ENCODE measurements at places on chromosomes 5 and 9.

DNA sequence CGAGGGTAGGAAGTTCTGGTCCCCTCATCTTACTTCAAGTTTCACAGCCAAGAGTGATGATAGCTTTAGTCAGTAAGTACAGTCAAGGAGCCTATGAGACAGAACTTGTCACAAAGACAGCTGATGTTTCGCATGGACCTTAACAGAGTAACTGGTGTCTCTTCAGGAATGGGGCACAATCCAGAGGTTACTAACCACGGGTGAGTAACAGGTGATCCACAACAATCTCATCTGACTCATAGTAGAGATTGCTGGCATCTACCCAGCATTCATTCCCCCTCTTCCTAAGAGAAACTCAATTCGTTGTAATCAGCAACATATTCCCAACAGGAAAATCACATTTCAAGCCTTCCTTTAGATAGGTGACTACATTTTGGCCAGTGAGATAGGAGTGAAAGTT is 126.7 kb downstream of the SNX18 start:
- DNase-seq = no peak

GRCh38 chr5:62934319-62934718 is 355.7 kb downstream of the LRRC70 start:
- no peak for DNase-seq

DNA sequence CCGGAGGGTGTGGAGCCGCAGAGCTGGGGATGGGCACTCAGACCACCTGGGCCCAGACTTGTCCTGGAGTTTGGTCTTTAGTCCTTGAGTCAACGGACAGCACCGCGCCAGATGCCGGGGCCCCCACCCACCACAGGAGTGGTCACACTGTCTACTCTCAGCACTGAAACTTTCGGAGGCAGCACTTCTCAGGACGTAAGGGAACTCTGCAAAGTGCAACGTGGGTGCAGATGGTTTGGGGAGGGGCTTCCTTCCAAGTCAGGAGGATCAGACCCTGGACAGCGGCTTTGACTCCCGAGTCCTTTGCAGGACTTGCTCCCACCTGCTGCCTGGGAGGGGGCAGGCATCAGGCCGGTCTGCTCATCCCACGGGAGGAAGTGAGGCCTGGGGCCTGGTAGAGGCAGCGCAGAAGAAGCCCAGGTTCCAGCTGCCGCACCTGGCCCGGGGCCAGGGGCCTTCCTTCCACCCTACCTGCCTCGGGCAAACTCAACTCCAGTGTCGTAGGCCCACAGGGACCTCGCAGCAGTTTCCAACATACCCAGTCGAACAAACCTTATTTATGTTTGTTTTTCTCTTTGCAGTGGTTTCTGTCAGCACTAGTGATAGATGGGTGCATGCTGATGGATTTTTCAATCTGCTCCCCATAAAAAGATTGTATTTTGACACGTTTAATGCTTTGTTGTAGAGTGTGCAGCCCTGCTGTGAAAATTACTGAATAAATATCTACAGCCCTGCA is 149.8 kb upstream of the PPP1R26 start:
- DNase-seq = no peak

DNA sequence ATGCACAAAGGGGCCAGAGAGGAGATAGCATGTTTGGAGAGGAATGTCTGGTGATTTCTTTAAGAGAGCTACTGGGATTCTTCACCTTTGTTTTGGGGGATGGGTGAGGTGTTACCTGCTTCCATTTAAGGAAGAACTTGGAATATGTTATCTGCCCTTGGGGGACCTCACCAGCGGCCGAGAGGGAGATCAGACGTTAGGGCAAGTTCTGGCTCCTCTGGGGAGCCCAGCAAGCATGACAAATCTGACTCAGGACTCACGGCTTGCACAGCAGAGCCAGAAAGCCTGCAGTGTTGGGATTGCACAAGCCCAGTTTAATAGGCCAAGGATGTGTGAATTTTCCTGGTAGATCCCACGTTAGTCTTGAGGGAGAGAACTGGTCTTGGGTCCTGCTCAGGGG is 40.3 kb downstream of the SLC28A3 start:
- no peak for DNase-seq

DNA sequence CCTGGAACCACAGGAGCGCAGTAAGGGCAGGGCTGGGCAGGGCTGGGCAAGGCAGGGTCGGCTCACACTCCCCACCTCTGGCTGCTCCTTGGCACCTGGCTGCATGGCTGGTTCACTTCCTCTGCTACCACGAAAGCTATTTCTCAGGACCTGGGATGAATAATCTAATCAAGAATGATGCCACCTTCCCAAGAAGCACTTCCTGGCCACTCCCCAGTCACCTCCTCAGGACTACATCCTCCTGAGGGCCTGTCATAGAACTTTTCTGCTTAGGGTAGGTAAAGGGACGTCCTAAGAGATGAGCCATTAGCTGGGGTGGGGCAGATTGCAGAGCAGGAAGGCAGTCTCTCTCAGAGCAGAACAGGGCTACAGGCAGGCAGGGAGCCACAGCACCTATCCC is 288.2 kb upstream of the MAP3K1 start:
- no peak for DNase-seq

DNA sequence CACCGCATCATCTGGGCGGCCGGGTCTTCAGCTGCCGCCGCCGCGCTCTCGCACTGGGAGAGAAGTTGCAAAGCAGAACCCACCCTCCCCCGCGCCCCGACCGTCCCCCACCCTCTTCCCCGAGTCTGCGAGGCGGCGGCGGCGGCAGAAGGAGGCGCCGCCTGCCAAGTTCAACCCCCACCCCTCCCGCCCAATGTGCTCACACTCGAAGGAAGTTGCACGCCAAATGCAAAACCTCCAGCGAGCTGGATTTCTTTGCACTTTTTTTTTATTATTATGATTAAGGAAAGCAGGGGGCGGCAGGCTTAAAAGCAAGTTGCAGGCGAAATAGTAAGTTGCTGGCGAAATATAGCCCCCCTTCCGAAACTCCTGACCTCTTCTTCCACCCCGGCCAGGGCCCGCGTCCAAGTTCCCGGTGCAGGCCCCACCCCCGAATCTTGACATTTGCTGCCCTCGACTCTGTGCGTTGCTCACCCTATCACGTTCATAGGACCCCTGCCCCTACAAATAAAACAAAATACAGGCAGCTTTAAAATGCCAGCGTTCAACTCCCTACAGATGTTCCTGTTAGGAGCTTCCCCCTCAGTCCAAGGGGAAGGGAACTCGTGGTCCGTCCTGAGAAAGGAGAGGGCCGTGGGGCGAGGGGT is 1.1 kb upstream of the NR3C1 start:
- peak; percentile 67 for DNase-seq

GRCh38 chr5:141876628-141877355 is 1.4 kb downstream of the PCDH1 start:
- DNase-seq = no peak

DNA sequence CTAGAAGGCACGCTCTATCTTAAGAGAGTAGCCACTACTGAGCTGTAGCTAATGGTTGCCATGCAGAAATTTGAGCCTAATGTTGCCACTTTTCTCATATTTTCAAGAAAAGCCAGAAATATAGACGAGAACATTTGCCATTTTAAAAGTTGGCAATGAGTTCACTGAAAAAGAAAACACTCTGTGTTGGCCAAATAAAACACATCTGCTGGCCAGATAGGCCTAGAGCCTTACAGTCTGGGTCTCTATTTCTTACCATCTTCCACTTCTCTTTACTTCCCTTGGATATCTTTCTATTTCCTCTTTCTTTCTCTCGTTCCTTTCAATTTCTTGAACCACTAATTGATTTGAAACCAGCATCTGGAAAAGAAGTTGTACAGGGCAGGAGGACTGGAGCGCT is 36.6 kb upstream of the VCAN start:
- DNase-seq = no peak

DNA sequence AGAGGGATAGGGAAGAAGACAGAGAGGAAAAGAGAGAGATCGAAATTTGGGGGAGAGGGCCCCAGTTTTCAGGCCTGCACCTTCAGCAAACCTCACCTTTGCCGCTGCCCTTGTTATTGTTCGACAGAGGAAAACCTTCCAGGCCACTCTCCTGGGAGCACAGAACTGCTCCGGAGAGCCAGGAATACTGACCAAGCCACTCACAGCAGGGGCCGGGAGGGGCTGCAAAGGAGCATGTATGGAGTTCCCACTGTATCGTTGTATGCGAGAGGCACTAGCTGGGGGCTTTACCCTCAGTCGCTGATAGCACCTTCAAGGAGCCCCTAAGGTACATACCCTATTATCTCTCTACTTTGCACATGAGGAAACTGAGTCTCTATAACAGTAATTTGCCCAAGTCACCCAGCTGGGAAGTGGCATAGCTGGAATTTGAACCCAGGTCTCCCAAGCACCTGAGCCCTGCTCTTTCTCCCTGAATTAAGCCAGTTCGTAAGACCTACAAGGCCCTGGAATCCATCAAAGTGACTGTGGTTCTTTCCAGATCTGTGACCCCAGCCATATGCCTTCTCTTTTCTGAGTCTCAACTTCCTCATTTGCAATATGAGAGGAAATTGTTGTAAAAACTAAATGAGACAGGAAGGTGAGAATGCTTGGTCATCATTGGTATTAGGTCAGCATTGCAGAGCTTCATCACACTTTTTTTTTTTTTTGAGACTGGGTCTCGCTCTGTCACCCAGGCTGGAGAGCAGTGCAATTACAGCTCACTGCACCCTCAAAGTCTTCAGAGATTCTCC is 21.0 kb upstream of the FOXE1 start:
- DNase-seq = peak; percentile 93

DNA sequence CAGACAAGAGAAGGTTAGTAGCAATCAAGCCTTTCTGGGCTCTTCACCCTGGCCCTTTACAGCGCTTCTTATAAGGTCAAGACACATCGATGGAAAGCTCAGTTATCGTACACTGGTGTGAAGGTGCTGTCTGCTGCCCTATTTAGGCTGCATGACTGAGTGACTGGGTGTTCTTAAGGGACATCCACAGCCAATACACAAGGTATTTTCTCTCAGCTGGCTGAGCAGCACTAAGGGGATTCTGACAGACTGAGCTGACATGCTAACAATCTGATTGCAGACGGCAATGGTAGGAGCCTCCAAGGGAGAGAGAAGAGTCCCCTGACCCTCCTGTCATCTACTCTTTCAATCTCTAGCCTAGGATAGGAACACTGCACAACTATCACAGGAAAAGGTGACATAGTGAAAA is 577.9 kb downstream of the ISL1 start:
- DNase-seq = no peak

DNA sequence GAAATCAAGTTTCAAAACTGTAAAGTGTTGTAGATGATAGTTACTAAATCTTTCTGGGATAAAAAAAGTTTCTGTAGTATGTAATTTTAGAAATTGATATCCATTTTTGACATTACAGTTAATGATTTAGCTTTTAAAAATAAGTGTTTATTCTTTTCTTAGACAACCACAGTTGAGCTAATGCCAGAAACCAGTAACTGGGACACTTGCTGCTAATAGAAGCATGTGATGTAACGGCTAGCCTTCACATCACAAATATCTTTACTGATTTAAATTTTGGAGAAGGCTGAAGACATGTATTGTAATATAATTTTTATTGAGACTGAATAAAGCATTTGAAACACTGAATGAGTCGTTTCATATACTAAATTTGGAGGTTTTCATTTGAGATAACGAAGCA is 18.8 kb downstream of the CSNK1G3 start:
- no peak for DNase-seq

DNA sequence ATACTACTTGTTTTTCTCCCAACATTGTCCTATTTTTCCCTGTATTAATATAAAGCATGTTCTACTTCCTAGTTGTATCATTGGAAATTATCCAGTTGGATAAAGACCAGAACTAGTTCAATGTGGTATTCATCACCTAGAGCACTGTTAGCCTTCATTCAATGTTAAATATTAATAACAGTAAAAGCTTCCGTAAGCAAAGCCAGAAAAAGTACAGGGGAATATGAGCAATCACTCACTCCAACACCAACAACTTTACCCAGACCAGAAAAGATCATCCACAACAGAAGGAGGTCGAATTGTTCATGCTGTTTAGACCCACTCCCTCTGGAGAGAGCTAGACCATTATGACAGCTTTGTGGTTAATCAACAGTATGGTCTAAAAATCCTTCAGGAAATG is 728.4 kb downstream of the MAT2B start:
- DNase-seq = no peak

GRCh38 chr5:66041627-66042026 is 102.5 kb upstream of the SREK1 start:
- DNase-seq = no peak

- DNase-seq = peak; percentile 68
Measured at GRCh38 chr9:137267933-137268355, 9.6 kb upstream of the TOR4A start.

GRCh38 chr5:164148292-164148691 is 642.9 kb downstream of the MAT2B start:
- DNase-seq = no peak

DNA sequence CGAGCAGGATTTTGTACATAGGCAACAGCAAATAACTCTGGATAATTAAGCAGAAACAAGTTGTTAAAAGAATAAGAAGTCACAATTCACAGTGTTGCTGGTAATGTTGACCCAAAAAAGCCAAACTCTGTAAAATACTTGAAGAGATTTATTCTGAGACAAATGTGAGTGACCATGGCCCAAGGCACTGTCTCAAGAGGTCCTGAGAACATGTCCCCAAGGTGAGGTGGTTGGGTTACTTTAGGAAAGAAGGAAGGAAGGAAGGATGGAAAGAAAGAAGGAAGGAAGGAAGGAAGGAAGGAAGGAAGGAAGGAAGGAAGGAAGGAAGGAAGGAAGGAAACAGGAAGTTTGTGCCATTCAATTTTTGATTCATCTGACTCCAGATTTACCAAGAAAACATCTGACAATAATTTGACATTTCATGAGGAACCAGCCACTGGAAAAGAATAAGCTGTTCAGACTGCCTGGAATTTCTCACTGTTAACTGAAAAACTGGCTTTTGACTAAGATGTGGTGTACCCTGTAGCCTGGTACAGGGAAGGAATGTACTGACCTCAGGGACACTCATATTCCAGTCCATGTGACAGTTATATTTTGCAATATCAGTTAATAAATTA is 295.9 kb upstream of the TNC start:
- DNase-seq = no peak

- no peak for DNase-seq
Measured at GRCh38 chr5:76617229-76617628, 6.0 kb downstream of the F2RL2 start.

- no peak for DNase-seq
Measured at GRCh38 chr9:13174906-13175639, 104.4 kb downstream of the MPDZ start.

- DNase-seq = no peak
Measured at GRCh38 chr5:122967625-122968024, 68.9 kb downstream of the PPIC start.

GRCh38 chr5:124878583-124879342 is 132.3 kb upstream of the ZNF608 start:
- no peak for DNase-seq

GRCh38 chr9:91362051-91362611 is 413 bp upstream of the AUH start:
- no peak for DNase-seq
